Suppressor macrophage treated with lipopolysaccharide for 4 hours (primary cell): ENCODE measurements at places on chromosomes 4 and X.

DNA sequence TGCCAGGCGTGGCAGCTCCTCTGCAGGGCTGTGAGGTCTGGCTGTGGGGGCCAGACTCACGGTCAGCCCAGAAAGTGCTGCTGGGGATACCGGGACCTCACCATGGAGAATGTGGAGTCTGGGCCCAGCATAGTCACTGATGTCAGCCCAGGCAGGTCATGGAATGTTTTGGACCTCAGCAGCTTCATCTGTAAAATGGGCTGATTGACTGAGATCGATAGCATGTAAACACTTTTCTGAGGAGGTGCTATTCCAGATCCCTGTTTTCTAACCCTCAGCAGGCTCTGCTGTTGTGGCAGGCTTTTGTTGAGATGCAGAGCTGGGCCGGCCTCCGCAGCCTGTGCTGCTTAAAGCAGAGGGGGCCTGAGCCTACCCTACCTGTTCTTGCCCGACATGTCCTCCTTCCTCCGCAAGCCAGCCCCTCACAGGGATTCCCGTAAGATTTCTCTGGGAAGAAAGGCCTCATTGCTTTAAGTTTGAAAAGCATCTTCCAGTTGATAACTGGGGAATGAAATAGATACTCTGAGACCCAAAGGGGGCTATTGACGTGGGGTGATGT, 38.3 kb upstream of the HGFAC start:
- no peak for DNase-seq

DNA sequence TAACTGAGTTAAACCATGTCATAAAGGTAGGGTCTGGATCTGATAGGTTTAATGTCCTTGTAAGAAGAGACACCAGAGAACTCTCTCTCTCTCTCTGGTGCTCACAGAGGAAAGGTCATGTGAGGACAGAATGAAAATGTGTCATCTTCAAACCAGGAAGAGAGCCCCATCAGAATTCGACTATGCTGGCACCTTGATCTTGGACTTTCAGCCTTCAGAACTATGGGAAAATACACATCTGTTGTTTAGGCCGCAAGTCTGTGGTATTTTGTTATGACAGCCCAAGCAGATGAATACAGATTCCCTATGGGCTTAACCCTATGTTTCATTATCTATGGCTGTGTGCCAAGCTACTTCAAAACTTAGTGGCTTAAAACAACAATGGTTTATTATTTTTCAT, 105.5 kb upstream of the DDIT4L start:
- DNase-seq, result no peak

DNA sequence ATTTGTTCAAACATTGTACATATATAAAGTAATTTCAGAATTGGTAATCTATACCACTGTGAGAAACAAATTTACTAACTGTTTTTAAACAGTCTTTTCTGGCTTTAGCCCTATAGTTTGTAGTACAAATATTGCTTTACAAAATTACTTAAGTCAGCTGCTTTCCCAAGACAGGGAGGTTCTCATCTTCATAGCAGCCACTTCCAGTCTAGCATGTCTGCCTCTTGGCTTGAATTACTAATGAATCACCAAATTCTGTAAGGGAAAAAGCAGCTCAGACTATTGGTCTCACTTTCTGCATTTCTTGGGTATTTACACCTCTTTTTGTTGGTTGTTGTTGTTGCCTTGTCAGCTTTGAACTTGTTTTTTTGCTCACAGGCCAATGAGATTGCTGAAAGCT, 187.2 kb downstream of the NPFFR2 start:
- DNase-seq, result no peak

DNA sequence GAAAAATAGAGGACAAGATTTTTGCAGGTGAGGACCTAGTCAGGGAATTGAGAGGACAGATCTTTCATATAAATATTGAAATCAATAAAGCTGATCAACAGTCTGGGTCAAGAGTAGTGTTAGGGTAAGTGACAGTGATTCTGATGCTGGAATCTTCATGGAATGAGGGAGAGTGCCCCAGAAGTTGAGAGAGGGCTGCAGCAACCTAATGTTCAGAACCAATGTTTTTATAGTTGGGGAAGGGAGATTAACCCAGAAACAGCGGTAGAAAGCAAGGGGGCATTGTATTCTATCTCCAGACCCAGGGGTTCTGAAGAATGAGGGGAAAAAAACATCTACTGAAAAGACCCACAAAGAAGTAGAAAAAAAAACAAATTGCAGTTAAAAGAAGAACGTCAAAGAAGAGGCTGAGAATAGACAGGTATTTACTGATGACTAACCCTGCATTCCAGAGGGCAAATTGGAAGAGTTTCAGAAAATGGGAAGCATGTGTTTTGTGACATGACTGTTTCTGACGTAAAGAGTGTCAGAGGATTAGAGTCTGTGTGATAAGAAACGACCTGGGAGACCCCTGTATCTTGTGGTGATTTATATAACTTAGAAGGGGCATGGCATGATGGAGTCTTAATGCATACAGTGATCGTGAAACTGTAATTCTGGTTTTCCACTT, 819.6 kb upstream of the EPHA5 start:
- no peak for DNase-seq

DNA sequence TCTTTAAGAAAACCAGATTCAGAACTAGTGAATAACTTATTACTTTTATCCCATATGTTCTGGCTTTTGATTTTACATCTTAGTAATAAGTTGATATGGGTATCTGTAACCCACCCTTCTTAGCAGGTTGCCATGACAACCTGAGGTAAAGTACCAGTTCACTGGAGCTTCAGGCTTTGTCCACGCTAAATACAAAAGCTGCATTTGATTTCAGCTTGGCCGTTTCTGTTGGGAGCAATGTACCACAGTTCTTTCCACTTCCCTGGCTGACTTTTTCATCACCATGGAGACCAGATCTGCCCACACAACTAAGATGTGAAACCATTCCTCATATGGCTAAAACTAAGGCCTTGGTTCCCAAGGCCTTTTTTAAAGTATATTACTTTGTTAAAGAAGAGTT, 26.1 kb downstream of the KLHL34 start:
- no peak for DNase-seq

- no peak for DNase-seq
These were observed 260.1 kb downstream of the EVC2 start for GRCh38 chr4:5448221-5448620.

- DNase-seq, result peak; percentile 64
These were observed 7.0 kb downstream of the TMEM255A start for GRCh38 chrX:120304256-120304655.

- no peak for DNase-seq
These were observed 124.6 kb upstream of the ANXA3 start for GRCh38 chr4:78426972-78427371.

- no peak for DNase-seq
These were observed 131.3 kb downstream of the PJA1 start for GRCh38 chrX:69033936-69034335.

DNA sequence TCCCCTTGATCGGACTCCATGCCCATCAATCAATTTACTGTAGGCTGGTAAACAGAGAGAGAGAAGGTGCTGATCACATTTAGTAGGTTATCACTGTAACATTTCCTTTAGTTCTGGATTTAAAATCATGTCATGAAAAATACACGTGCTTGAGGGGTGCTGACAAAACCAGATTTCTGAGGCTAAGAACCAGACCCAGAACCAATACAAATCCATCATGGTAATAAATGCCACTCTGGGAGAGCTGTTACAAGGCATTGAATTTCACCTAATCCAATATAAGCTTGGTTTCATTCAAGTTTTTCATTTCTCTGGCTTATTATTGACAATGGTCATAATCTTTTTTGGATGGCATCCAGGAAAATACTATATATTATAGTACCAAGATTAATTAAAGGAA, 54.5 kb downstream of the FBXO8 start:
- DNase-seq, result no peak

GRCh38 chr4:138689187-138689586, 326.4 kb upstream of the NOCT start:
- DNase-seq, result no peak

- no peak for DNase-seq
These were observed 117.7 kb upstream of the SLC6A14 start for GRCh38 chrX:116318672-116319071.

- DNase-seq, result no peak
These were observed 1276.1 kb downstream of the PCDH7 start for GRCh38 chr4:31995943-31996901.

GRCh38 chr4:38320343-38320695, 343.7 kb upstream of the KLF3 start:
- no peak for DNase-seq

DNA sequence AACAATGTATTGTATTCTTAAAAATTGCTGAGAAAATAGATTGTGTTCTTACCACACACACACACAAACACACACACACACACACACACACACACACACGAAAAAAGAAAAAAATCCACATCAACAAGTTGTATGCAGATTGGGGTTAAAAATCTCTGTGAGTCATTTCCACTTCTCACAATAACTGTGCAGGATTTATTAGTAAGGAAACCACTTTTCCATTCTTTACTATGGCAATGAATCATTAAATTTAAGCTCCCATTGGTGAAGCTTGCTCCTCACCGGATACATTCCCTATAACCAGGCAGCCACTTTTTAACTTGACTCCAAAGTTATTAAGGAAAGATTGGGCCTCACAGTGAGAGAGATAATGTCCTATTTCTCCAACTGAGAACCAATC, 19.7 kb upstream of the MAGEE1 start:
- no peak for DNase-seq

DNA sequence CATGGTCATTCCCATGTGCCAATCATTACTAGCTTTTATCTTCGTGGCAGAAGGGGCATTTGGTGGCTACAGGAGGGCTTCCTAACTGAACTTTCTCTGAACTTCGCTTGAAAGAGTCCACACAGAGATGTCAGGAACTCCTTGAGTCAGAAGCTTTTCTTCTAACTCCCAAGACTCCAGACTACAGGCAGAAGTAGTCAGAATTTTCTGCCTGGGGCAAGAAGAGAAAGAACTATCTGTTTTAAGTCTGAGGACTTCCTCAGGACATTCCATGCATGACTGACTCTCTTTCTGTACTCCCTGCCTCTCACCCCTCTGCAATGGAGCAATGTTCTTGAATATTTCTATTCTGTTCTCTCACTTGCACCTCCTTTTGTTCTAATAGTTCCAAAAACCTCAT, 170.5 kb upstream of the TBC1D9 start:
- DNase-seq, result no peak

GRCh38 chr4:87632469-87632868, 17.6 kb upstream of the DMP1 start:
- no peak for DNase-seq

DNA sequence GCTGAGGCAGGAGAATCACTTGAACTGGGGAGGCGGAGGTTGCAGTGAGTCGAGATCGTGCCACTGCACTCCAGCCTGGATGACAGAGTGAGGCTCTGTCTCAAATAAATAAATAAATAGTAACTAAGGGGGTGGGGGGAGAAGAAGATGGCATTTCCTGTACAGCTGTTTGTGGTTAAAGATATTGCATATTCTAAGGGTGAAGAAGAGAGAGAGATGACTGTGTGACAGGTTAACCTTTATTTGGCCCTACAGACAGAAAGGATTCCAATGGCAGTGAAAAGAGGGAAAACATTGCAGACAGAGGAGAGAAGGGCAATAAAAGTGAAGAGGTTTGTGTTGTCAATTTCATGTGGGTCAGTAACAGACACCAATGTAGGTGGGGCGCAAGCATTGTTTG, 9.4 kb downstream of the TASL start:
- DNase-seq, result no peak

- DNase-seq, result peak; percentile 58
These were observed 10.3 kb downstream of the EGFL6 start for GRCh38 chrX:13579661-13580060.

- no peak for DNase-seq
These were observed 94.8 kb downstream of the GPRIN3 start for GRCh38 chr4:89212666-89213381.

GRCh38 chr4:24551492-24552289, 32.7 kb downstream of the DHX15 start:
- DNase-seq, result peak; percentile 16

GRCh38 chr4:137000432-137000831, 531.9 kb downstream of the PCDH18 start:
- DNase-seq, result no peak

GRCh38 chrX:108177351-108178142, 86.0 kb downstream of the ATG4A start:
- DNase-seq, result no peak

GRCh38 chr4:153531000-153531358, 64.8 kb downstream of the TMEM131L start:
- no peak for DNase-seq

DNA sequence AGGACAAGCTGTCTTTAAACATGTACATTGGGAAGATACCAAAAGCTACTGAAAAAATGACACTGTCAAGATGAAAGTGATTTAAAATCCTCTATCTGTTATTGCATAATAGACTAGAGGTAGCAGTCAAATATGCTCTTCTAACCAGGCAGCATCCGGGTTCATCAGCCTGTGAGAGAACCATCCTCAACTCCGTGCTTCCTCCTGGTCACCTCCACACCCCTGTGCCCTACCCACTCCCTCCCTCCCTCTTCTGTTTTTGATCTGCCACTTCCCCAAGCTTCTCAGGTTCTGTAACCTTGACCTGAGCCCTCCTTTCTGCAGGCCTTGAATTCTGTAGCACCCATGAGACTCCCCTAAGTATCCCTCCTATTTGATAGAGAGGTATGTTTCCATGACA, 5.9 kb downstream of the NOX1 start:
- DNase-seq, result no peak

GRCh38 chr4:24158031-24158430, 268.2 kb upstream of the PPARGC1A start:
- DNase-seq, result no peak

GRCh38 chr4:38889143-38889542, 21.5 kb downstream of the FAM114A1 start:
- peak; percentile 78 for DNase-seq

DNA sequence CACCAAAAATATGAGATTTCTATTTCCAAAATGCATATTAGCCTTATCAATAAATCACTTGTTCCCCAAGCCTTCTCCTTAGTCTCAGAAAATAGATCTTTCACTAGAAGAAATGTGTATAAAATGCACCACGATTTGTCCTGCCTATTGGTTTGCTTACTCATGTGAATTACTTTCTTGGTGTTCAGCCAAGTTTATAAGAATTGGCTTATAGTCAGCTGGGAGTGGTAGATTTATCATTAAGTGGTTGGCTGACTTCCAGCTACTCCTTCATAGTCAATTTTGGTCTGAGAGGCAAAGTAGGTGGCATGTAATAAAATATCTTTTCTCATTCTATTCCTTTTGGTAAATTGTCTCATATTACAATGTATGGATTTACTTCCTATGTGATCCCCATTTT, 1.3 kb downstream of the SULT1E1 start:
- DNase-seq, result no peak

DNA sequence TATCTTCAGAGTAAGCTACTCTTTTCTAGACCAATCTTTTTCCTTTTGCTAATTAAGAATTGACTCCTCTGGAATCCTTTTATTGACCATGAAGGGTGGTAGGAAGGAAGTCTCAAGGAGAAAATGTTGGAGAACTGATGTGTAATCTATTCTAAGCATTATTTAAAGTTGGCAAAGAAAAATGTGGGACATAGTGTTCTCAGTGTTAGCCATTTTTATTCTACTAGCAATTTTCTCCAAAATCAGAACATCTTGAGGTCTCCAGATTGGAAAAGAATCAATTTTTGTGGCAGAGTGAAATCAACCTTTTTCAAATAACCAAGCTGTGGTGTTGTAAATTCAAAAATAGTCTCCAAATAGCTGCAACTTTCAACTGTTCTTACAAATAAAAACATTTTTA, 18.4 kb upstream of the DMP1 start:
- no peak for DNase-seq
